ENCODE measurements at places on chromosomes 12 and 14.

- no peak for DNase-seq
These were observed 113.4 kb downstream of the PLXNC1 start for GRCh38 chr12:94261786-94262185.

- no peak for DNase-seq
These were observed 274.5 kb upstream of the SOX5 start for GRCh38 chr12:24223926-24224325.

GRCh38 chr12:92673756-92674155, 29.0 kb upstream of the PLEKHG7 start:
- no peak for DNase-seq

- no peak for DNase-seq
These were observed 101.6 kb downstream of the B4GALNT3 start for GRCh38 chr12:561391-561705.

DNA sequence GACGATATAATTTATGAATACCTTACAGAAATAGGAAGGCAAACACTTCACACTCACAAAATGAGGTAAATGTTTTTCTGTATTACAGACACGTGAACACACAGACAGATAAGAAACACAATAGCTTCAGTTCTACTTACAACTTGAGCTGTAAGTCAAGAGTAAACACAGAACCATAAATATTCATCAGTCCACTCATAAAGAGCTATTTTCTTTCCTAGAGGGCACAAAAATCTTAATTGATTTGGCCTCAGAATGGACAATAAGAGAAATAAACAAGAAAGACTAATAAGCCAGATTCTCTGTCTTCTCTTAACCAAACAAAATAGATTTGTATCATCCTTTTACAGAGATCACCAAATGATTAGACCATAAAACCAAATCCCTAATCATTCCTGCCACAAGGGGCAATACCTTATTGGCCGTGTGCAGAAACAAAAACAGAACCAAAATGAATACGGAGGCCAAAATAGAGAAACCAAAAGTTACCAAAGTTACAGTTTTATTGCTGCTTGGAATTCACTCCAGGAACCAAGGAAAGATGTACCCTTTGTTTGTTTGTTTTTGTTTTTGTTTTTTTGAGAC, 38.1 kb upstream of the GARIN2 start:
- no peak for DNase-seq

GRCh38 chr14:55340482-55340881, 69.3 kb downstream of the FBXO34 start:
- no peak for DNase-seq

DNA sequence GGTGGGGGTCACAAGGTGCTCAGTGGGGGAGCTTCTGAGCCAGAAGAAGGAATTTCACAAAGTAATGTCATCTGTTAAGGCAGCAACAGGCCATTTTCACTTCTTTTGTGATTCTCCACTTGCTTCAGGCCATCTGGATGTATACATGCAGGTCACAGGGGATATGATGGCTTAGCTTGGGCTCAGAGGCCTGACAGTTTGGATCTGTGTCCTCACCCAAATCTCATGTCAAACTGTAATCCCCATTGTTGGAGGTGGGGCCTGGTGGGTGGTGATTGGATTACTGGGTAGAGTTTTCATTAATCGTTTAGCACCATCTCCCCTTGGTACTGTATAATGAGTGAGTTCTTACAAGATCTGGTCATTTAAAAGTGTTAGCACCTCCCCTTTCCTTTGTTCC, 36.4 kb downstream of the TESPA1 start:
- DNase-seq: no peak

- DNase-seq: peak; percentile 23
These were observed 116.5 kb downstream of the GPHN start for GRCh38 chr14:66624336-66624937.

DNA sequence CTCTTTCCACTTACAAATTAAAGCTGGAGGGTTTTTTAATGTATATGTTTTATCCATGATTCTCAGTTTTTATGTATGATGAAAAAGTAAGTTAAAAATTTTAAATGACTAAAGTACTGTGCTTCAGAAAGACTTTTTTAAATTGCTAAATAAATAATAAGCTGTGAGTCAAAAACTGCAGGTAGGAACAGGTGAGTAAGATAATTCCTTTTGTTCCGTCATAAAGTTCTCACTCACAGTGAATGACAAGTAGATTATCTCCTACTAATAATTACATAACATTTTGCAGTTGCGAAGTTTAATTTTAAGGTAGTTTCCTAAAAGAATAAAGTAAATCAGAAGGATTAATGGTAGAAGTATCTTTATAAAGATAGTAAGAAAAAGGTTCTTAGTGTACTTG, 78.0 kb downstream of the PRKCH start:
- no peak for DNase-seq

- no peak for DNase-seq
These were observed 18.0 kb upstream of the SMUG1 start for GRCh38 chr12:54206791-54207190.

DNA sequence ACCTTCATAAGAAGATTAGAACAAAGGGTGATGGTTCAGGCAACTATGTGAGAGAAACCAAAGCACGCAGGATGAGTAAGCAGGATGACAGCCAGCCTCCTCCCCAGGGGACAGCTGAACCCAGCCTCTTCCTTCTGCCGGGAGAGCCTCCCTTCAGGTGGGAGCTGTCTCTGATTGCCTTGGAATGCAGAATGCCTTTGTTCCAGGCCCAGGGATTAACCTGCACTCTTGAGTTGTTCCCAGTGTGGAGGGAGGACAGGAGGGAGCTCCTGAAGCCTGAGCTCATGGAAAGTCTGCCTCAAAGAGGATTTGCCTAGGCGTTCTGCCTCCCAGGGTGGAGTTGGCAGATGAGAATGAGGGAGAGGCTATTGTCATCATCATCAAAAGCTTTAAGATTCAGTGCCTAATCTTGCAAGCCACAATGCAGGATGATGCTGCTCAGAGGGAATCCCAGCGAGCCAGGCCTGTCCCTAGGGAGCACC, 3.6 kb upstream of the KRT6A start:
- peak; percentile 49 for DNase-seq

- DNase-seq: no peak
These were observed 120.1 kb upstream of the MAX start for GRCh38 chr14:65222440-65222858.

GRCh38 chr14:91223028-91223783, 21.3 kb downstream of the GPR68 start:
- DNase-seq: no peak

GRCh38 chr12:122097927-122098756, 19.6 kb downstream of the MLXIP start:
- DNase-seq: no peak

GRCh38 chr12:10708862-10709261, 14.3 kb downstream of the YBX3 start:
- DNase-seq: no peak

DNA sequence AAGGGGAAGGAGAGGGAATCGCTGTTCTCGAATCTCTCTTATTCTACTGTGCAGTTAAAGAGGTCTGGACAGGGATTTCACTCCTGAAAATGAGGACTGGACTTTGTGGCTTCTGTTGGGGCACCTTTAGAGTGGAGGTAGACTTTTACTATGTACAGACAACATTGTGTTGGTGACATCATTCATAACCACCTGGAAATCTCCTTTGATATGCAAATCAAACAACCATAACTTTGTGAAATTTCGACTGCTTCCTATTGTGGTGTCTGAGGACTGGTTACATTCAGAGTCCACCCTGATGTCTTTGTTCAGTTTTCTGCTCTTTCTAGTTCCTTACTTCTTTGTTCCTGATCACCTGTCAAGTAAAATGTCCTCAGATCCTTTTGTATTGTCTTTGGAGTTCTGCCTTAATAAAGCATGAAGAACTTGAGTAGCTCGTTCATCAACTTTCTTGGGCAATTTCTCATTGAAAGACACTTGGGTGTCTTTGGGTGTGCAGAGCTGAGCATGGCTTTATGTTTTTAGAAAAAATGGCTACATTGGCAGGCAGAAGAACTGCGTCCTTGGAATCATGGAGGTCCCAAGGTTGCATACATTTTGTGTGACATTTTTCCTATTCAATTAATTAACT, 29.8 kb downstream of the LRRK2 start:
- no peak for DNase-seq

- no peak for DNase-seq
These were observed 119.5 kb downstream of the CHST11 start for GRCh38 chr12:104576187-104576778.

GRCh38 chr14:99195602-99196309, 76.2 kb downstream of the BCL11B start:
- peak; percentile 52 for DNase-seq

DNA sequence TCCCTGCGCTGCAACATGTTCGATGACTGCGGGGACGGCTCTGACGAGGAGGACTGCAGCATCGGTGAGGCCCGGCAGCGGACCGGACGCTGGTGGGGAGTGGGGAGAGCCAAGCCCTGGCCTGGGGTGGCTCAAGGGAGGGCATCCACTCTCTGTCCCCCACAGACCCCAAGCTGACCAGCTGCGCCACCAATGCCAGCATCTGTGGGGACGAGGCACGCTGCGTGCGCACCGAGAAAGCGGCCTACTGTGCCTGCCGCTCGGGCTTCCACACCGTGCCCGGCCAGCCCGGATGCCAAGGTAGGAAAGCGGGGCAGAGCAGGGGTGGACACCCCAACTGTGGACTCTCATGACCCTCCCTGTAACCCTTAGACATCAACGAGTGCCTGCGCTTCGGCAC, 11.4 kb upstream of the NXPH4 start:
- DNase-seq: no peak

GRCh38 chr14:73245480-73246325, 8.4 kb downstream of the PAPLN start:
- DNase-seq: no peak

- DNase-seq: no peak
These were observed 55.4 kb downstream of the SAMD4A start for GRCh38 chr14:54622192-54622958.

DNA sequence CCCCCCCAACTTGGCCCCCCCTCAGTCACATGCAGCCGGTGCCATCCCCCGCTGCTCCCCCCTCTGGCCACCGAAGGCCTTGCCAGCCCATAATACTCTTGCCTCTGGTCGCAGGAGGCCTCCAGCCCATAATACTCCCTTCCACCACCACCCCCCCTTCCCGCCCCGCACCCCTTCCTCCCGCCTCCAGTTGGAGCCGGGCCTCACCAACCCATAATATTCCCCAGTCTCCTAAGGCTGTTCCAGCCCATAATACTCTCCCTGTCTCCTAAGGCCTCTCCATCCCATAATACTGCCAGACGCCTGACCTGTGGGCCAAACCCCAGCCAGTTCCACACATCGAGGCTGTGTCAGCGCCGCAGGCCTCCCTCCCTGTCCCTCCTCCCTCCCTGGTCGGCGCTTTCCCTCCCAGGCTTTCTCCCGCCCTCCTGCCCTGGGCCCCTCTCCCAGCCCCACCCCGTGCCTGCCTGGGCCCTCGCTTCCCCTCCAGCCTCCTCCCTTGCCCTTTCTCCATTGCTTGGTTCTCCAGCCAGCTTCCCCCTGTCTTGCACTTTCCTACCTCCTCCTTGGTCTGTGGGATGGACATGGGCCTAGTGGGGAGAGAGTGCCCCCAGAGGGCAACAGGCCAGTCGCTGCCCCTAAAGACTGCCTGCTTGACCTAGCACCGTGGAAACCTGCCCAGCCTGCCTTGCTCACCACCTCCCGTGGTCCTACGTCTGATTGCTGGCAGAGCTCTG, 6.8 kb upstream of the CHD4 start:
- peak; percentile 80 for DNase-seq

DNA sequence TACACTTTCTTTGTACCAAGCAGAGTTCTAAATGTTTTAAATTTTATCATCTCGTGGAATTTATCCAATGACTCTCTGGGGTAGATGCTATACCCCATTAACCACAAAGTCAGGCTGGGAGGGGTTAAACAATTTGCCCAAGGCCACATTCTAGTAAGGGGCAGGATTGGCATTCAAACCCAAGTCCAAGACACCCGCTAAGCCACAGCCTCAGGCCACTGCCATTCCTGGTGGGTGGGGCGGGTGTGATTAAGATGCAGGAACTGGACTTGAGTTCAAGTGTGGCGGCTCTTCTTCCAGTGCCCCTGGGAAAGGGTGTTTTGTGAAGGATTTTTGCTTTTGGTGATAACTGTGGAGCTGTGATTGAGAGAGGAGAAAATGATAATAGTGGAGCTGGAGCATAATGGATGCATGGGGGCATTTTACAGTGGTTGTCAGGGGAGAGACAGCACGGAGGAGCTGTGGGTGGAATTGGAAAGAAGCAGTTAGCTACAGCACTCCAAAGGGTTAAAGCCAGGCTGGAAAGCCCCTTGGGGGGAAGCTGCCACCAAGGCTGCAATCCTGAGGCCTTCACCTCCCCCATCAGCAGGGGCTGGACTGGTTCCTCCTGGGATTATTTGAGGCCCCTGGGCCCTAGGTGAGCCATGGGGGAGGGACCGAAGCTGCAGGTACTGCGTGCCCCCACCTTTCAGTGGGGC, 1.0 kb upstream of the VRTN start:
- DNase-seq: no peak

DNA sequence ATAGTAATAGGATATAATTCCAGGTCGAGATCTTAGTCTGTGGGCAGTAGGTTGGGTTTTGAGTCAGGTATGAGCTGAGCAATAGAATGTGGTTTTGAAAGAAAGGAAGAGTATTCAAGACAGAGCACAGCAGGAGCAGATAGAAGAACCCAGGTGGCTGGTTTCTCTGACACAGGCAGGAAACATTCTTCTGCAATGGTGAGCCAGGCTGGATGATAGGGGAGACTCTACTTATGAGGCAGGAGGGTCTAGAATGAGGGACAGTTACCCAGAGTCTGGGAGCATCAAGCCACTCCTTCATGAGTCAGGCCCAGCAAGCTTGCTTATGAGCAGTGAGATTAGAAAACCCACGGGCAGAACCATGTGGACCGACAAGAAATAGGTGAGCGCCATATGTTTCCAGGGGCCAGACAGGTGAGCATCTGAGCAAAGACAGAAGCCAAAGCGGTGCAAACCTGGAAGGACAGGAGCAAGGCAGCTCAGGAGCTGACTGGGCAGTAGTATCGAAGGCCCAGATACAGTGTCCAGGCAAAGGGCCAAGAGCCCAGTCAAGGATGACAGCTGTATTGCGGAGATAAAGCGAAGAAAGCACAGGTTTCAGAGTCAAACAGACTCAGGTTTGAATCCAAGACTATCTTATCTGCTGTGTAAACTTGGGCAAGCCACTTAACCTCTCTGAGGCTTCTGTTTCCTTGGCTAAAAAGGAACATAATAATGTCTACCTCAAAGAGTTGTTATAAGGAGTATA, 22.5 kb upstream of the PCNX1 start:
- no peak for DNase-seq

- DNase-seq: no peak
These were observed 14.1 kb upstream of the GALNT9 start for GRCh38 chr12:132343294-132344004.

DNA sequence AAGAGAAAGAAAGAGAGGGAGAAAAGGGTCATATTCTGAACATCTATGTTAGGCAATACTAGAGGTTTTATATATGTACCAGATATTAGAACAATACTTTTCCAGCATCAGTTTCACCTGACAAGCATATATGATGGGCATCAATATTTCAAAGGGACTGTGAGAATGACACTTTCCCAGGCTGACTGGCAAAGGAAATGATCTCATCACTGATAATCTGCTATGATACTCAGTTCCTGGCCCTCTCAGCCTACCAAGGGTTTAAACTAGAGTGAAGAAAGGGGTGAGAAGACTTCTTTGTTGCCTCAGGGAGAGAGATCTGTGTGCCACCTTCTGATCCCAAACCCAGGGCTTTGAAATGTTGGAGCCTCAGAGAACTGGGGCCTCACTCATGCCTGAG, 183.5 kb downstream of the TTC8 start:
- no peak for DNase-seq

- DNase-seq: no peak
These were observed 68.2 kb upstream of the FOXN3 start for GRCh38 chr14:89485264-89485663.

- no peak for DNase-seq
These were observed 354.3 kb downstream of the CEP128 start for GRCh38 chr14:80587096-80587724.

GRCh38 chr12:124939421-124940142, 25.1 kb upstream of the UBC start:
- peak; percentile 95 for DNase-seq
